Chondrocyte (in vitro differentiated cells): ENCODE measurements at places on chromosomes 2 and 18. TPM values are rescaled to one million over a fixed set of nuclear protein-coding genes. Genes with fewer than 3 reads are reported as not detected.

DNA sequence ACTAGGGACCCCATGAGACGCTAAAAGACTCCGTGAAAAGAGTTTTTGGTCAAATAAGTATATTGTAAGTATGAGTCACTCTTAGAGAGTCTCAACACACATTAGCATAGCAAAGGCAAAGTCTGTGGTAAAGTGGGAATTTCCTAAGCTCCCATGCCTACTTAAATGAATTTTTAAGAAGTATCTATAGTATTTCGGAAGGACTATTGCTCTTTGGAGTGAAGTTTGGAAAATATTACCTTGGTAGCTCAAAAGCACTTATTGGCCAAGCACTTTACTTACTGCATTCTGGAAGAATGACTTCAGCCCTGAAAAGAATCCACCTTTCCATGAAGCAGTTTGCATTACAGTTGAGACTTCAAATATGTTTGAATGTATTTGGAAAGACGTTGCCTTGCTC lies 57.1 kb downstream of the CAVIN2 start:
- H3K27me3 ChIP-seq, result no peaks in the 10 kb centered on the region
- no peak overlapping the region for H3K4me3 ChIP-seq
- no peaks in the 10 kb centered on the region for H3K36me3 ChIP-seq
- DNase-seq, result no peak
- peaks cover 27% of the 10 kb centered on the region for H3K4me1 ChIP-seq
- no peak overlapping the region for H3K27ac ChIP-seq

GRCh38 chr2:158321264-158321663 lies 135.3 kb downstream of the CCDC148 start:
- peak overlapping the region; percentile 45 for H3K27ac ChIP-seq
- no peak for DNase-seq
- H3K4me3 ChIP-seq, result no peak overlapping the region
- peaks cover 28% of the 10 kb centered on the region for H3K4me1 ChIP-seq

DNA sequence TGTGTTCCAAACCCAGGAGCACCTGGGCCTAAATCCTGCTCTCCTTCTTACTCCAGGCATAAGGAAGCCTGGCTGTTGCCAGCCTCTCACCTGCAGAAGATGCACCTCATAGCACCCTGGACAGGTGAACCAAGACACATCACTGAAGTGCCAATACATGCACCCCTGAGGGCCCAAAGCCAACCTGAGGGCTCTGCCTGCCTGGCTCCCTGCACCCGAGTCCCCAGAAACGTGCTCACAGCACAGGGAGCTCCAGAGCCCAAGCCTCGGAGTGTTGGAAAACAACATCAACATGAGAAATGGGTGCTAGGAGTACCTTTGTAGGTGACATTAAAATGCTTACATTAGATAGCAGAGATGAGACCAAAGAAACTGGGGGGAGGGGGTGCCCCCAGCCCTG lies 96.3 kb upstream of the RAB6C start:
- peaks cover 6% of the 10 kb centered on the region for H3K27me3 ChIP-seq
- H3K36me3 ChIP-seq, result no peaks in the 10 kb centered on the region
- DNase-seq, result no peak
- H3K4me1 ChIP-seq, result no peaks in the 10 kb centered on the region

- no peak overlapping the region for H3K4me3 ChIP-seq
Measured at GRCh38 chr2:82527124-82527523, 1932.0 kb downstream of the SUCLG1 start.

DNA sequence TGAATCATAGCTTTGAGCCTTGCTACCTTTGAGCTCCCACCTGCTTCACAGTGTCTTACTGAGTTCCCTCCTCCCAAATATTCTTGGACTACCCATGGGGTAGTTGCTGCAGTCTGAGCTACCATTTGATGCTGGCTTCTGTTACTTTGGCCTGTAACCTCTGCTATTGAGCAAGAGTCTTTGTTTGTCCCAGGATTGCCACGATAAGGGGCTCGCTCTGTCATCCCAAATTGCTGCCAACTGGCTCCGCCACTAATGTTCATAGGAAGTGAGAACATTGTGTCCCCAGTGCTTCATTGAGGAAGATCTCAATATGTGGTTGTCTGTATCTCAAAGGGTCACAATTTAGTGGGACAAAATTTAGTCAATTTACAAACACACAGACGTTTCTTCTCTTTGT lies 103.8 kb downstream of the TRIM43 start:
- H3K27me3 ChIP-seq, result peaks cover 33% of the 10 kb centered on the region
- no peaks in the 10 kb centered on the region for H3K4me1 ChIP-seq
- no peak overlapping the region for H3K4me3 ChIP-seq
- no peak overlapping the region for H3K27ac ChIP-seq
- no peaks in the 10 kb centered on the region for H3K36me3 ChIP-seq

DNA sequence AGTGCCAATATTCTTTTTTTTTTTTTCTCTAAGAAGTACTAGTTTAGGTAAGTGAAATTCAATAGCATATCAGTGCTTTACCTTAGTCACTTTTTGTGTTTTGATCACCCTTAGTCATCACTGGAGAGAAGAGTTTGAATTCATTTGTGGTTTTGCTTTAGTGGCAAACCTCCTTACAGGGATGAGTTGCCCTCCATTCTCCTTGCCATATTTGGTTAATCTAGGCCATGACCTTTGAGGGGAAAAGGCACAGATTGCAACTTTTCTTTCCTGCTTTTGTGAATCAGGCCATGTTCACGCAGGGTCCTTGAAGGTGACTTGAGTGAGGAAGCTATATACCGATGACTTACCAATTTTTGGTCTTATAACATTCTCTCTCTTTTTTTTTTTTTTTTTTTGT lies 34.4 kb downstream of the PLEKHA3 start:
- H3K4me1 ChIP-seq, result peaks cover 2% of the 10 kb centered on the region
- DNase-seq, result no peak
- no peak overlapping the region for H3K27ac ChIP-seq
- peaks cover 8% of the 10 kb centered on the region for H3K36me3 ChIP-seq
- H3K4me3 ChIP-seq, result no peak overlapping the region

- peaks cover 27% of the 10 kb centered on the region for H3K4me1 ChIP-seq
- DNase-seq, result no peak
- peak overlapping the region; percentile 84 for H3K27ac ChIP-seq
- H3K27me3 ChIP-seq, result no peaks in the 10 kb centered on the region
Measured at GRCh38 chr18:22503803-22504202, 86.1 kb upstream of the CTAGE1 start.

GRCh38 chr2:196420143-196420542 lies 219.4 kb upstream of the CCDC150 start:
- H3K36me3 ChIP-seq, result peaks cover 1% of the 10 kb centered on the region
- H3K27ac ChIP-seq, result no peak overlapping the region
- H3K4me1 ChIP-seq, result peaks cover 25% of the 10 kb centered on the region

- no peak overlapping the region for H3K27ac ChIP-seq
- H3K4me3 ChIP-seq, result no peak overlapping the region
- peaks cover 25% of the 10 kb centered on the region for H3K4me1 ChIP-seq
Measured at GRCh38 chr2:23789012-23789411, 137.9 kb downstream of the ATAD2B start.

- no peaks in the 10 kb centered on the region for H3K36me3 ChIP-seq
- H3K4me1 ChIP-seq, result no peaks in the 10 kb centered on the region
- DNase-seq, result no peak
- peaks cover 16% of the 10 kb centered on the region for H3K27me3 ChIP-seq
- no peak overlapping the region for H3K4me3 ChIP-seq
Measured at GRCh38 chr18:35827275-35827902, 145.1 kb upstream of the RMP24 start.

DNA sequence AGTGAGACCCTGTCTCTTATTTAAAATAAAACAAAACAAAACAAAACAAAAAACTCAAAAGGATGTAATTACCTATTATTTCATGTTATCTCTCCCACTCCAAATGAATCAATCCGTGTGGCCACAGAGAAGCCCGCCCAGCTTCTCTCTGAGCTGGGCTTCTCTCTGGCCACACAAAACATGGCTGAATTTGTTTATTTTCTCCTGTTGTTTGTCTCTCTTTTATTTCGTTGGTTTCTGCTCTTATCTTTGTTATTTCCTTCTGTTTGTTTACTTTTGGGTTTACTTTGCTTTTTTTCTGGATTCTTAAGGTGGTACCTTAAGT lies 1.5 kb upstream of the TRABD2A start:
- H3K36me3 ChIP-seq, result no peaks in the 10 kb centered on the region
- no peak overlapping the region for H3K27ac ChIP-seq
- H3K27me3 ChIP-seq, result peaks cover 33% of the 10 kb centered on the region
- peak overlapping the region; percentile 77 for H3K4me3 ChIP-seq
- DNase-seq, result no peak

- DNase-seq, result no peak
- H3K27ac ChIP-seq, result peak overlapping the region; percentile 76
- peaks cover 39% of the 10 kb centered on the region for H3K4me1 ChIP-seq
- H3K27me3 ChIP-seq, result no peaks in the 10 kb centered on the region
Measured at GRCh38 chr2:28448793-28449100, 47.1 kb upstream of the PLB1 start.

DNA sequence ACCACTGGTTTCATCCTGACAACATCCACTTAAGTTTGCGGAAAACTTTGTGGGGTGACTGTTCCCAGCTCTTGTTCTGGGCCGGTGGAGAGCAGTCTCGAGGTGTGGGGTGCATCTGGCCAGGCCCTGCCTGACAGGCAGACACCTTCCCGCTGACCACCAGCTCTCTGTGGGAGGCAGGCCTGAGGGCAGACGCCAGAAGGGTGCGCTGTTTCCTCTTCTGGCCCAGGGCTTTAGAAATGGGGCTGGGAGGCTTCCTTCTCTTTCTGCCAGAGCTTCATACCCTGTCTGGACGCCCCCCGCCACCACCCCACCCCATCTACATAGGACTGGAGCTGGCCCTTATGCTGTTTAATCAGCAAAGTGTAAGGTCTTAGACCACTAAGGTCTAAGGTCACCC lies 263.8 kb downstream of the LOXHD1 start:
- peaks cover 5% of the 10 kb centered on the region for H3K4me1 ChIP-seq
- no peaks in the 10 kb centered on the region for H3K36me3 ChIP-seq
- DNase-seq, result no peak
- no peak overlapping the region for H3K27ac ChIP-seq

DNA sequence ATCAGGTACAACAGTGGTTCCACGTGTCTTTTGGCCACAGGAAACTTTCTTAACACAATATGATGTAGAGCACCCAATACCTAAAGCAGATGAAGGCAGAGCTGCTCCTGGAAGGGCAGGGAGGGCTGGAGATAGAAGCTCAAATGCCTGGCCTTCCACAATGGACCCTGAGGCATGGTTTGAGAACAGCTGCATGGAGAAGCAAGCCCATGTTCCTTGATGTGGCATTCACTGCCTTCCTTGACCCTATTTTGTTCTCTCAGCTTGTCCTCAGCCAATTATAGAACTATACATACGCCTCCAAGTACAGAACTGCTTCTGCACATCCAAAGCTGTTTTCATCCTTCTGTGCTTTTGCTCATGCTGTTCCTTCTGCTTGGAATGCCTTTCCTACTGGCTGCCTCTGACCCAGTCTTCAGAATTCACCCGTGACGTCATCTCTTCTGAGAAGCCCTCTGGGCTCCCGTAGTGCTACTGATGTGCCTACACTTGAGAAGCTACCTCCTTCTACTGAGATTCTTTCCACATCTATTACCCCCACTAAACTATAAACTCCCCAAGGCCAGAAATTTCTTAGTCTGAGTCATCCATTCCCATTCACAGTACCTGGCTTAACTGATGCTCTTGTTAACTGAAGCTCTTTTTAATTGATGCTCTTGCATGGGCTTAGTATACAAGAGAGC lies 69.9 kb downstream of the CHRNA1 start:
- H3K27me3 ChIP-seq, result peaks cover 21% of the 10 kb centered on the region
- no peaks in the 10 kb centered on the region for H3K36me3 ChIP-seq
- DNase-seq, result no peak
- H3K4me3 ChIP-seq, result no peak overlapping the region
- H3K27ac ChIP-seq, result no peak overlapping the region
- no peaks in the 10 kb centered on the region for H3K4me1 ChIP-seq

GTF2A1L gene
- total RNA-seq, result not detected in 3 replicates

PROC gene
- 2.6 to 5.3 TPM (median 2.7 TPM) in 3 replicates for total RNA-seq

SPHKAP gene
- not detected in 3 replicates for total RNA-seq

NEUROD1 gene
- not detected in 3 replicates for total RNA-seq

ZCCHC2 gene
- 12.6 to 13.2 TPM (median 12.6 TPM) in 3 replicates for total RNA-seq

OLA1 gene
- total RNA-seq, result 71.8 to 77.5 TPM (median 77.1 TPM) in 3 replicates

CHAC2 gene
- total RNA-seq, result 2.7 to 3.0 TPM (median 2.9 TPM) in 3 replicates

NOL4 gene
- not detected in 3 replicates for total RNA-seq

HOXD13 gene
- total RNA-seq, result not detected in 3 replicates

ACVR2A gene
- 10.2 to 12.3 TPM (median 12.3 TPM) in 3 replicates for total RNA-seq

FBXO41 gene
- total RNA-seq, result 1.6 to 4.0 TPM (median 3.6 TPM) in 3 replicates

ABHD1 gene
- 0.30 to 0.44 TPM (median 0.31 TPM) in 3 replicates for total RNA-seq

AGBL5 gene
- total RNA-seq, result 14.0 to 31.8 TPM (median 16.3 TPM) in 3 replicates
